ENCODE measurements at places on chromosomes 16 and 17. TPM values are rescaled to one million over a fixed set of nuclear protein-coding genes. Genes with fewer than 3 reads are reported as not detected.

DNA sequence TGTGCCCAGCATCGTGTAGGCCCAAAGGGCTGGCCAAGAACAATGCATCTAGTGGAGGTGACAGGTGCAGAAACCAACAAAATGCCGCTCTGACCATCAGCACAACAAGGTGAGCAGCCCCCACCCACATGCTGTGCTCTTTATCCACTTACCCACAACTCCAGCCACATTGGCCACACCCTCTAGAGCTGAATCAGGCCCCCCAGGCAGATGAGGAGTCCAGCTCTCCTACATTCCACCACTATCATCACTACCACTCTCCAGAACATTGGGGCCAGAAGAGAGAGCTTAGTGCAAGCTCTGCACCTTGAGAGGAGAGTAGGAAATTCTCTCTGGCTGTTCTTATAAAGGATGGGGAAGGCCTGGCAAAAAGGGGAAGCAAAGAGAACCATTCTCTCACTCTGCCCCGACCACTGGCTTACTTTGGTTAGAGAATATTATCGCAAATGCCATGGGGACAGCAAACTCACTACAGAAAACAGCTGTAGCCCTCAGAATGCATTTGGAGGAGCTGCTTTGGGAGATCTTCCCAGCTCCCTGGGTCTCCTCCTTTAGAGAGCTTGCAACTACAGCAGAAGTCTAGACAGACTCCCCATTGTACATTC is 75.0 kb downstream of the TMEM132E start:
- DNase-seq, result no peak

GRCh38 chr17:3012926-3013581 is 50.4 kb downstream of the OR1D5 start:
- DNase-seq, result peak; percentile 96

GRCh38 chr17:5592382-5592781 is 8.1 kb upstream of the NLRP1 start:
- DNase-seq, result peak; percentile 45

DNA sequence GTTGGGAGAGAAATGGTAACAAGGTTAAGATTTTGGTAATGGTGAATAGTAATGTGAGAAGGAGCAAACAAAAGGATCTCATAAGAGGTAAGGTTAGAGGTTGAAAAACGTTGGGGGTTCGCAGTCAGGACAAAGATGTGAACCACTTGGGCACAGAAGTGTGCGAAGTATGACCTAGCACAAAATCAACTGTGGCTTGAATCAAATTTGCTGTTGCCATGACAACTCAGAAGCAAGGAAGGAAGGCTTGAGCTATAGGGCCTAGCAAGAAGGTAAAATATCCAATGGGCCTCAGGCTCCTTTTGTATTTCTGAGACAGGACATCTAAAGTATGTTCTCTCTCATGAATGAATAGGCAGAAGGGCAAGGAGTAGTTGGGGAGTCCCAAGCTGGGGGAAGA is 24.5 kb upstream of the TEKT1 start:
- no peak for DNase-seq

DNA sequence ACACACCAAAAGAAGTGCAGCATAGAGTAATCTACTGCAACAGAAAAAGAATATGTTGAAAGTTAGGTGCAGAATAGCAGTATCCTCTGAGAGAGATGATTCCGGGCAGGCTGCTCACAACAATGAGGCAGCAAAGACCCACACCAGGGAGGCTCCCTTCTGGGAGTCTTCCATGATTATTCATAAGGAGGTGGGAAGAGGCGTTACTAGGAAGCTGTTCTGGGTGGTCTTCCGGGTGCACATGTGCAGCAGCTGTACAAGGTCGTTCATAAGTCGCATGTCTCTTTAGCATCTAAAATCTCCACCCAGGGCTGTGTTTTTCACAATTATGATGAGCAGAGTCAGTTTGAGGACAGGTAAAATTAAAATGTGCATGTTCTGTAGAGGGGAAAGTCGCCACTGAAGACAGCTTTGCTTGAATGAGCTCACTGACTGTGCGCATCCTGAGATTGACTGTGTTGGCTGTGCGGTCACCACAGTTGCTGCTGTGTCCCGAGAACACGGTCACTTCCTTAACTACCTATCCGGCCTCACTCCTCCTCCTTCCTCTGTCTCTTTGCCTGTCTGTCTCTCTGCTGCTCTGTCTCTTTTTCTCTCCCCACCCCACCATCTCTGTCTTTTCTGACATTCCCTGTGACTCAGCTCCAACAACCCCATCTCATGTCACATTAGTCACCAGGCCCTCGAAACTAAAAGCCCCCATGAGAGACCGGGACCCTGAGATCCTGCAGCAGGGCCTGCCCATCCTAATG is 125.5 kb upstream of the HSBP1 start:
- no peak for DNase-seq

DNA sequence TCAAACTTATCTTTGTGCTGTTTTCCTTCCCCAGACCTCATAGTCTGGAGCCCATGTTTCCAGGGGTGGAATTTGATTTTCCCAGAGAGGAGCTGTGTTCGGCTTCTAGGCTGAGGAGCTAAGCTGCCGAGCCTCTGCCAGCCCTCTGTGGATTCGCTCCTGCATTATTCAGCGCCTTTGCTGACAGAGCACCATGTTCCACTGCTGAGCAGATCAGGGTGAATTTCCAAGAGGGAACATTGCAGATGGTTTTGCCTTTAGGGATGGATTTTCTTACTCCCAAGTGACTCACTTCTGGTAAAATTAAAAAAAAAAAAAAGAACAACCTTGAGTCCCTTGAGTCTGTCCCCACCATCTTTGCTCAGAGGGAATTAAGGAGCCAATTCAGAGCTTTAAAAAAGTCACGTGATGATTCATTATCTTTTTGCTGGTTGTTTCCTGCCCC is 229.5 kb downstream of the PRKCA start:
- no peak for DNase-seq

GRCh38 chr16:52488837-52489289 is 58.1 kb downstream of the TOX3 start:
- no peak for DNase-seq

DNA sequence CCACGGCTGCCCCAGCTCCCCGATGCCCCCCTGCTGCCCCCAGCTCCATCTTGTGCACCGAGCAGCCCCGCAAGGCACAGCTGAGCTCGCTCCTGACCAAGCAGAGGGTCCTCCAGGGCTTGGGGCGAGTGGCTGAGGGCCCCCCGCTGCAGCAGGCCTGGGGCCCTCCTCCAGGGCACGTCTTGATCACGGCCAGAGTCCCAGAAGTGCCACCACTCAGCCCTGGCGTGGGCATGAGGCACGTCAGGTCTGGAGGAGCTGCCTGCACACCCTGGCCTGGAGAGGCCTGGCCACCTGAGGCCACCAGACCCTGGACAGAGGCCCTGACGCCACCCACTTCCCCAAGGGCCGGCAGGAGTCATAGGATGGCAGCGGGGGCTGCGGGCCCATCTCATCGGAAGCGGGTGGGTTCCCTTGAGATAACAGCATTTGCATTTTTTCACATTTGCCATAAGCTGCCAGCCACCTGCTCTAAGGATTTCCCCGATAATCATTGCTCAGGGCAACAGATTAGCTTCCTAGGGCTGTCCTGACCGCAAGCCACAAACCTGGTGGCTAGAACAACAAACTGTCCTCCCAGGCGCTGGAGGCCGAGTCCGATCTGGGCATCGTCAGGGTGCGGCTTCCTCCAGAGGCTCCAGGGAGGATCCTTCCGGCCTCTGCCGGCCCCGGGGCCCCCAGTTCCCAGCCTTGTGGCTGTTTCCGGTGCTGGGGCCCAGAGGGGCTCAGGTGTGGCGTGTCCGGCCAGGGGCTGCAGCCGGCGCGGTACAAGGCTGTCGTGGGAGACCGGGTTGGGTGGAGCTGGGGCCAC is 23.9 kb upstream of the C1QTNF8 start:
- no peak for DNase-seq

DNA sequence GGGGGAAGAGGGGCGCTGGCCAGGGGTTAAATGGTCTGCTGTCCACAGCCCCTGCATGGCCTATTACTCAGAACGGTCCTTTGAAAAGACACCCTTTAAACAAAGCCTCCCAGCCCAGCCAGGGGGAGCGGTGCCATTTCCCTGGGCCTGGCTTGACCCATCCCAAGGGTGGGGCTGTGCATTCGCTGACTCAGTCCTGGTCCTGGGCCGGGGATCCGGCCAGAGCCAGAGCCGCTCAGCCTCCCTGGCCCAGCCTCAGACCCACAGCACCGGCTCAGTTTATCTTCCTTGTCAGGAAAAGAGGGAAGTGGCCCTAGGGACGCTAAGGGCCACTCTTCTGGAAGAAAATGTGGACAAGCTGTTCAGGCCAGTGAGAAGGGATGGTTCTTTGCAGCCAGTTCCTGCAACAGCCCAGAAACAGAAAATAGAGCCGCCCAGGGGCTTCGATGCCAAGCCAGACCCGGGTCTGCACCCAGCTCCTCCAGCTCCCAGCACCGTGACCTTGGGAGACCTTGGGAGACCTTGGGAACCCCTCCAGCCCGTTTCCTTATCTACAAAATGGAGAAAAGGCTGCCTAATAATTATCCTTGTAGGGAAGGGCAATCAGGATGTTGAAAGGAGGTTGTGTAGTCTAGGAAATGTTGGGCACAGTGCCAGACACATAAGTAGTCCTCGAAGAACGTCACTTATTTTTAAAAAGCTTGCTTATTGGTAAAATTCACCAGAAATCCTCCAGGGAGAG is 82.5 kb downstream of the ZDHHC7 start:
- DNase-seq, result no peak

GRCh38 chr17:77770331-77771105 is 188.0 kb upstream of the TNRC6C start:
- peak; percentile 85 for DNase-seq

DNA sequence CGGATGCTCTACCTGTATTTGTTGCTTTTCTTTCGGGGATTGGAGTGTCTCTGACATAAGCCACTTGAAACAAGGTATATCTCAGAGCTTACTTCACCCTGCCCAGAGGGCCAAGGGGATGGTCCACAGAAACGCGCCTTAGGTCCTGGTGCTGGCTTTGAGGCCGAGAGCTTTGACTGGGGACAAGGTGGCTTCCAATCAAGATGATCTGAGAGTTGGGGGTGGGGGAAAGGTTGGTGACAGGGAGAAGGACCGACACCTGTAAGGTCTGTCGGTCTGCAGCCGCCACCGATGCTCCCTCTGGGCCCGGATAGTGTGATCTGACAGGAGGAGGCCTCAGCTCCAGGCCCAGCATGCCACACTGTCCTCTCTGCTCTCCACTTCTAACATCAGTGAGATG is 21.8 kb upstream of the SPATA32 start:
- no peak for DNase-seq

DNA sequence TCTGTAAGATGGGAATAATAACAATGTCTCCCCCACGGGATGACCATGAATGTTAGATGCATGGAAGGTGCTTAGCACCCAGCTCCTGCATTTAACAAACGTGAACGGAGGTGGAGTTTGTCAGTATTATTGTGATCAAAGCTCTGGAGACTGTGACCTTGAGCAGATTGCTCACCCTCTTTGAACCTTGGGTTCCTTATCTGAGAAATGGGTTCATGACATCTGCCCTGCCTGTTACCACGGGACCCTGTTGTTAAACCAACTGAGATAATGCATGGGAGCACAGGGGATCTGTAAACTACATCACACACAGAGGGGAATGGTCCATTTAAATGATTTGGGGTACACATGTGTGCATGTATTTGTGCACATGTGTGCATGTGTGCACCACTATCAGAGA is 29.6 kb downstream of the MRM1 start:
- DNase-seq, result peak; percentile 35

PIRT gene
- total RNA-seq, result not detected

KRT39 gene
- total RNA-seq, result not detected

RNF222 gene
- not detected for total RNA-seq

PDPR gene
- 28.0 TPM for total RNA-seq

COX6A2 gene
- not detected for total RNA-seq
